Bronchial smooth muscle cell (primary cell): ENCODE measurements at places on chromosomes 13 and 19. TPM values are rescaled to one million over a fixed set of nuclear protein-coding genes. Genes with fewer than 3 reads are reported as not detected.

The HIF3A gene
- 1.3 TPM in 1 of 2 replicates, not detected in the other for total RNA-seq

The CEACAM3 gene
- total RNA-seq, result not detected in 2 replicates

The N4BP2L1 gene
- total RNA-seq, result 2.7 and 3.8 TPM in 2 replicates

The MAST3 gene
- 1.9 and 3.0 TPM in 2 replicates for total RNA-seq

The LRRC4B gene
- total RNA-seq, result under 0.01 and 0.94 TPM in 2 replicates

The GPR12 gene
- not detected in 2 replicates for total RNA-seq

The SIGLEC10 gene
- not detected in 2 replicates for total RNA-seq

The NACC1 gene
- total RNA-seq, result 19.6 and 29.3 TPM in 2 replicates

The IL4I1 gene
- 0.47 and 0.52 TPM in 2 replicates for total RNA-seq

The GARIN5B gene
- total RNA-seq, result not detected in 2 replicates

The WASF3 gene
- total RNA-seq, result 8.7 and 11.2 TPM in 2 replicates

The MARK4 gene
- 8.2 and 15.9 TPM in 2 replicates for total RNA-seq

The VPS36 gene
- 14.0 and 17.8 TPM in 2 replicates for total RNA-seq
